ENCODE measurements at places on chromosomes 1 and 21.

DNA sequence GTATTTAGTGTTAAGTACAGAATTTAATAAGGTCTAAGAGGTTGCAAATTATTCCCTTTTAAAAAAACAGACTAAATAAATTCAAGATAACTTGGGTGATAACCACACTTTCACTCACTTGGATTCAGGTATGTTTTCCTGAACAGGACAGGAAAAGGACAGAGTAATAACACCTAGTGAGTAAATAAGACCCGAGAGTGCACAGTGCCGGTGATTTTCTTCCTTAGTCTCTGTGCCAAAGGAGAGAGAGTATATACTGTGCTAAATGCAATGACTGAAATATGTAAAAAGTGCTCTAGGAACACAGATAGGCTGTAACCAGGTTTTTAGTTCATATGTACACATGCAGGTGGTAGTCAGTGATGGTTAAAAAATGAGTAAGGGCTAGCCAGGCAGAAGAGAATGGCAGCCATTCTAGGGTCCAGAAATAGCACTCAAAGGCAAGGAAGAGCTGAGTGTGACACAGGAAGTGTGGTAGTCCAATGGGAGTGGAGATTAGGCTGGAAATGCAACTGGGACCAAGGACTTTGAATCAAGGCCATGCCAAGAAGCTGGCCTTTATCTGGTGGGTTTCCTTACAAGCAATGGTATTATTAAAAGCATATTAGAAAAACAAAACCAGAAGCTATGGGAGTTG is 58.1 kb downstream of the NRIP1 start:
- DNase-seq, result no peak

DNA sequence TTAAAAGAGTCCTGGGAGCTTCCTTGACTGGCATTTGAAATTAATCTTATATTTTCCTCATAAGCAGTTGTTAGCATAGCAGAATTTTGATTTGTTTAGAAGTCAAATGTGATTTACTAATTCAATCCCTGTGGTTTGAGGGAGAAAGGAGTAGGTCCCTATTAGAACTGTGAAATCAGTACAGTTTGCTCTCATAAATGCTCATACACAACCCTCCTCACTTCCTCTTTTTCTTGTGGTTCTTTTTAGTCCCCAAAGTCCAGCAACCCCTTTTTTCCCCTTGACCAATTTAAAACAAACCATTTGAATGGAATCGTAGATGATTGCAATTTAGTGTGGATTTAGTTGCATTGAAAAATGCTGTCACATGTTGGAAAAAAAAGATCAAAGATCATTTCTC is 9.2 kb upstream of the IFI44 start:
- no peak for DNase-seq

- DNase-seq, result no peak
These were observed 102.1 kb downstream of the TYW3 start for GRCh38 chr1:74835051-74835450.

- DNase-seq, result no peak
These were observed 20.3 kb upstream of the A3GALT2 start for GRCh38 chr1:33341190-33341589.

- no peak for DNase-seq
These were observed 412.6 kb downstream of the LTN1 start for GRCh38 chr21:28579986-28580550.

- DNase-seq, result no peak
These were observed 446.6 kb downstream of the PLA2G4A start for GRCh38 chr1:187275346-187275745.

GRCh38 chr1:52444463-52444862 is 40.1 kb downstream of the PRPF38A start:
- DNase-seq, result no peak

- DNase-seq, result no peak
These were observed 23.3 kb upstream of the OTUD3 start for GRCh38 chr1:19858893-19859292.

DNA sequence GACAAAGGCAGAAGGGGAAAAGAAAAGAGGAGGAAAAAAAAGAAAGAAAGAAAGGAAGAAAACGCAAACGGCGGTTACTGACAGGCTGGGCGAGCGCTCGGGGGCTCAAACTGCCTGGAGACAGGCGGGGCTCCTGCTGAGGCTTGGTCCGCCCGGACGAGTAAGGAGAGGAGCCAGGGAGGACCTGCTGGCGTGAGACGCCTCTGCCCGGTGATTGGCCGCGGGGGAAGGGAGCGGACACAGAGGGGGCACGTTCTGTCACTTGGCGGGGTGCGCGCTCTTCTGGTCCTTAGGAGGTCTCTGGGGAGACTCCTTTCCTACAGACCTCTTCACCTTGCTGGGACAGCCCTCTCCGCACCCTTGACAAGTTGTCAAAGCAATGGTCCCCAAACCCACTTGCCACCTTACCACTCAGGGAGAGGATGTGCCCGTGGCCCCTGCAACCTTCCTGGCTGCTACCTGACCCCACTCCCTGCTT is 791 bp upstream of the PIK3R3 start:
- no peak for DNase-seq

DNA sequence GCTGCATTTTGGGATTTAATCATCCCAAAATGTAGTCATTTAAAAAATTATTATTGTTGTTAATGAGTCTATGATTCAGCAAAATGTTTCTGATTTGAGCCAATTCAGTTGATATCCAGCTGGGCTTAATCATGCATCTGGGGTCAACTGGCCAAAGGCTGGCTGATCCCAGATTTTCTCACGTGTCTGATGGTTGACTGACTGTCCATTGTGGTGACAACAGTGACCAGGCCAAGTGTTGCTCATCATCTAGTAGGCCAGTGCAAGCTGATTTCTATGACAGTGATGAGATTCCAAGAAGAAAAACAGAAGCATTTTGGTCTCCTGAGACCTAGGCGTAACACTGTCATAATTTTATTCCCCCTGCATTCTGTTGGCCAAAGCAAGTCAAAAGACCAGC is 80.1 kb upstream of the ZC3H11B start:
- no peak for DNase-seq

GRCh38 chr1:160741092-160741501 is 2.0 kb downstream of the SLAMF7 start:
- peak; percentile 39 for DNase-seq

DNA sequence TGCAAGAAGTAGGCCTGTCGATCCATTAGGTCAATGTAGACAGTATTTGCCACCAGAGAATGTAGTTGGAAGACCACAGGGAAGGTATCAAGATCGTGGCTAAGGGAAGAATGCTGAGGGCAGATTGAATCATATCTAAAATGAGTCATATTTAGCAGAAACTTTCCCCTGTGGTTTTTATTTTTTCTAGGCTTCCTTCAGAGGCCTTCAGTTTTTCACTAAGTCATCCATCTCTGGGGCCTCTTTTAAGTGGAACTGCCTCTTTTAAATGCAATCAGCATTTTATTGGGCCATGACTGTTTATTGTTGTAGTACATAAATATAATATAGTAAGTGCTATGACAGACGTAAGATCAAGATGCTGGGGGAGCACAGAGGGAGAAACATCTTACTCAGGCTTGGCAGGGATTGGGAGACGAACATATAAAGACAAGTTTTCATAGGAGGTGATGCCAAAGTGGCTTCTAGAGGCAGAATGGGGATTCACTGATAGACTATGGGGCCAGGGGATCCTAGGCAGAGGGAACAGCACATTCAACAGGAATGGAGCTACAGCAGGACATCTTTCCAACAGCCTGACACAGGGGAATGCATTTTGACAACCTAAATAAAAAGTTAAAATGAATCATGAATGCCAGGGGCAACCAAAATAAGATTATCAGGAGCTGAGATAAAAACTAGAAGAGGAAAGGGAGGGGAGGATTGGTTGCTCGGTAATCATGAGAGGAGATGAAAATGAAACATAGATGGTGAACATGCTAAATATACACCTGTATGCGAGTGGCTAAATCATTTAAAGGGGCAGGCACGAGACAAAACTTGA is 20.1 kb downstream of the UBE2U start:
- DNase-seq, result peak; percentile 22

GRCh38 chr1:159077120-159077961 is 775 bp upstream of the AIM2 start:
- DNase-seq, result peak; percentile 97

DNA sequence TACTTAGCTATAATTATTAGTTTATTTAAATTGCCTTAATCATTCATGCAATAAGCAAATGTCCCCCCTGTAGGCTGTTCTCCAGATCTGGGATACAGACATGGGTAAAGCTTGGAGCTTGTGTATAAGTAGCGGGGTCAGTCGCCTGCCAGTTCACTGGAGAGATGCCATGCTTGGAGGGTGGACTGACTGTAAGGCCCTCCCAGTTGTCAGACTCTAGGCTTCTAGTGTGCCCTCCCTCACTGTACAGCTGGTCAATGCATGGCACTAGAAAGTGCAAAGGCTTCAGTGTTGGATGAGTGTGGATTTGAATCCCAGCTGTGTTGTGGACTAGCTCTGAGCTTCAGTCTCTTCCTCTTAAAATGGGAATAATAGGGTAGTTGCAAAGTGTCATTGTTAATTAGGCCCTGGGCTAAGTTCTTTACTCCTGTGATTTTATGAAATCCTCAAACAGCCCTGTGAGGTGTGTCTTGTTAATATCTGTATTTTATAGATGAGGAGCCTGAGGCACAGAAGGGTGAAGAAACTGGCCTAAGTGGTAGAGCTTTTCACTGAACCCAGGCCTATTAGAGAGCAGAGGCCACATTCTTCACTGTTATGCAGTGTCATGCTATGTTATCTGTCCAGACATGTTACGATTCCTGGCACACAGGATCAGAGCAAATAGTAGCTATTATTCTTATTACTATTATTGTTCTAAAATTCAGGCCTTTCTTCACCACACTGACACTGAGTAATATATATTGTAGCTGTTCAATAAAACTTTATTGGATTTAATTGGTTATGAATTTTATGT is 85.9 kb downstream of the ROR1 start:
- no peak for DNase-seq

DNA sequence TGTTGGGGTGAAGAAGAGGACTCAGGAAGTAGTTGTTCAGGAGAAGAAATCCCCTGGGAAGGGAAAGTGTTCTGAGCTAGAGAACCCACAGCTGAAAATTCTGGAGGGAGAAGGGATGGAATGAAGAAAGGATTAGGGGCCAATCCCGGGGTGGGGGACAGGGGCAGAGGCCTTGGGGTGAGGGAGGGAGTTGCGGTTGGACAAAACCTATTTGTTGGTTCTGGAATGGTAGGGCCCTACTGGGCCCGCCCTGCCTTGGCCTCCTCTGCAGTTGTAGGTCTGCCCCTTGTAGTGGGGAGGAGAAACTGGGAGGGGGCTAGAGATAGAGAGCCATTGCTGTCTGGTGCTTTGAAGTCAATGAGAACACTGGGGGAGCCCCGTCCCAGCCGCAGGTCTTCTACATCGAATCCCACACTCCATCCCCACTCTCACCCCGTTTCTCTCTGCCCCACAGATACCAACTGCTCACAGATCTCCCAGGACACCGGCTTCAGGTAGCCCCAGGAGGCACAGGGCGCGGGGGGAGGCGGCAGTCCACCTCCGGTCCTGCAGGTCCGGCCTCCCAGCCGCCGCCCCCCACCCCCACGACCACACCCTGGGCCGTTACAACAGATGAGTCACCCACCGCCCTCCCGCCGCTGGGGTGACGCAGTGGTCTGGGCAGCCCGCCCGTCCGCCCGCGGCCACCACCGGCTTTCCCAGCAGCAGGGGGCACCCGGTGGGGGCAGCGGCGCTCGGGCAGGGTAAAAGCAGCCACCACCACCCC is 1.1 kb downstream of the TAGLN2 start:
- peak; percentile 89 for DNase-seq

- no peak for DNase-seq
These were observed 19.6 kb upstream of the SPAG17 start for GRCh38 chr1:118204648-118205047.

DNA sequence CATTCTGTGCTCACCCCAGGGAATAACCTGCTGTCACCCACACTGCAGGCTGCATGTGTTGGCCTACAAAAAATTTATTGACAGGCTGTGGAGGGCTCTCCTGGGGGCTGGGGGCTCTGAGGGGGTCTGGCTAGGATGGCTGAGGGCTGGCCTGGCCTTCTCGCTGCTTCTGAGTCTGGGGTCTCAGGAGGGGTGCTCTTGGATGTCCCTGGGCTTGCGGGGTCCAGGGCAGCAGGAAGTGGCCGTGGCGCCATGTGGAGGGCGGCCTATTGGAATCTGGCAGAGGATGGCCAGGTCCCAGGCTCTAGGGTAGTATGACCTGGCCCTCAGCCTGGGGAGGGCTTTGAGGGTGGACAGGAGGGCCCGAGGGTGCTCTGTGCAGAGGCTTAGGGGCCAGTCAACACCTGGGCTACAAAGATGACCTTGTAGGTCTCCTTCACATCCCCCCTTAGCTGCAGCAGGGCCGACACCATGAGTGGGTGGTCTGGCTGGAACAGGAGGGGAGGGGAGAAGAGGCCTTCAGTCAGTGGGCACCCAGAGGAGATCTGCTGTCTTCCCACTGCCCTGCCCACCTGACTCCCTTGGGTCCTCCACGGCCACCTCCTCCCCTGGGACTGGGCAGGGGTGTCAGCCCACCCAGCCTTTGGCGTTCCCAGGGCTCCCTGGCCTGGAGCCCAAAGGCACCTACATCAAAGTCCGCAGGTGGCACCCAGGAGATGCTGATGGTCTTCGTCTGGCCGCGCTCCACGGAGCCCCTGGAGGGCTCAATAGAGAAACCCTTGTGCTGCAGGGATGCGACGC is 3.0 kb upstream of the TMEM52 start:
- DNase-seq, result no peak

GRCh38 chr21:26167593-26167992 is 3.0 kb downstream of the APP start:
- no peak for DNase-seq

GRCh38 chr1:167676205-167676915 is 45.4 kb upstream of the MPZL1 start:
- DNase-seq, result no peak

GRCh38 chr1:53485478-53486394 is 26.5 kb downstream of the DMRTB1 start:
- peak; percentile 80 for DNase-seq

GRCh38 chr1:79499541-79499940 is 493.0 kb upstream of the ADGRL4 start:
- no peak for DNase-seq

- DNase-seq, result no peak
These were observed 7.1 kb downstream of the GPR157 start for GRCh38 chr1:9121496-9122409.

- no peak for DNase-seq
These were observed 40.3 kb downstream of the FHAD1 start for GRCh38 chr1:15287035-15287979.

DNA sequence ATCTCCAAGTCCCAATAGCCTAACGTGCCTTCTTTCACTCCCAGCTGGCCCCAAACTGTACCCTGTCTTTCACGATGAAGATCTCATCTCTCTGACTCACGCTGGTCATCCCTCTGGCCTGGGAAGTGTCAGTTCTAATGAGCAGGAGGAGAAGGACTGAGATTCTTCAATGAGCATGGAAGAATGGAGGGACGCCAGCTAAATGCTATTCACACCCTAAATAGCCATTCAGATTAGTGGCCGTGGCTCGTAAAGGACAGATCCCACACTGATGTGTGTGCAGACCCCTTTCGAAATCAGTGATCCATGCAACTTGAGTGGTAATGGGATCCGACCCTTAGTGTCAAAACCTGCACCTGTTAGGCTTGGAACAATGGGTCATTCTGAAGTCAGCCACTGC is 75.9 kb upstream of the SMYD2 start:
- no peak for DNase-seq
